ENCODE measurements at places on chromosomes 16 and 17.

- DNase-seq: no peak
Measured at GRCh38 chr17:21705021-21705601, 12.8 kb downstream of the KCNJ18 start.

- no peak for DNase-seq
Measured at GRCh38 chr17:29649359-29649758, 26.6 kb upstream of the CORO6 start.

GRCh38 chr17:64157669-64158180, 27.8 kb upstream of the ERN1 start:
- no peak for DNase-seq

GRCh38 chr16:26838931-26839330, 227.8 kb upstream of the C16orf82 start:
- DNase-seq: no peak

- no peak for DNase-seq
Measured at GRCh38 chr16:67773099-67773498, 33.3 kb downstream of the RANBP10 start.
